ENCODE measurements at places on chromosomes 11 and 22.

DNA sequence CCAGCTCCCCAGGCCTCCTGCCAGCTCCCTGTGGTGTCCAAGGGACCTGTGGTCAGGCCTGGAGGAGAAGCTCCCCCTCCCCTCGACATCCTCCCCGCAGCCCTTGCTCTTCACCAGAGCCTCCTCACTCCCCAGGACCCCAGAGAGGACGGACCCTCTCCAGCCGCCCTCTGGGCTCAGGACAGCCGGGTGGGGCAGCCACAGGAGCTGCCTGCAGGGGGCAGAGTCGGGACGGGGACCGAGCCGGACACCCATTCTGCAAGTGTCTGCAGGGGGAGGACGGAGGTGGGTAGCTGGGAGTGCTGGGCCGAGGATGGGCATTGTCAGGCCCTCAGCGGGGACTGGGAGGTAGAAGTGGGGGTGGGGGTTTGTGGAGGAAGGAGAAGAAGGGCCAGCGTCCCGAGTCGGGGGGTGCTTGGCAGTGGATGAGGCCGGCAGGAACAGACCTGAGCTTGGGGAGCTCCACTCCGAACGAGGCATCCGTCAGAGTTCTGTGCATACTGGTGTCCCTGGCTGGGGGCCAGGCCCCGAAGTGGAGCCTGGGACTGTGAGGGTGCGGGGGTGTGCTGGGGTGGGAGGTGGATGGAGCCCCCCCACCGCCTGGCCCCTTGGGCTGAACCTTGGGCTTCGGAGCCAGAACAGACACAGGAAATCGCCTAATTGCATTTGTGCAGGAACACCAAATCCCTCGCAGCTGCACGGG is 15.2 kb downstream of the PRR33 start:
- no peak for DNase-seq
- no peak overlapping the region for H3K27ac ChIP-seq
- H3K4me1 ChIP-seq = no peaks in the 10 kb centered on the region

DNA sequence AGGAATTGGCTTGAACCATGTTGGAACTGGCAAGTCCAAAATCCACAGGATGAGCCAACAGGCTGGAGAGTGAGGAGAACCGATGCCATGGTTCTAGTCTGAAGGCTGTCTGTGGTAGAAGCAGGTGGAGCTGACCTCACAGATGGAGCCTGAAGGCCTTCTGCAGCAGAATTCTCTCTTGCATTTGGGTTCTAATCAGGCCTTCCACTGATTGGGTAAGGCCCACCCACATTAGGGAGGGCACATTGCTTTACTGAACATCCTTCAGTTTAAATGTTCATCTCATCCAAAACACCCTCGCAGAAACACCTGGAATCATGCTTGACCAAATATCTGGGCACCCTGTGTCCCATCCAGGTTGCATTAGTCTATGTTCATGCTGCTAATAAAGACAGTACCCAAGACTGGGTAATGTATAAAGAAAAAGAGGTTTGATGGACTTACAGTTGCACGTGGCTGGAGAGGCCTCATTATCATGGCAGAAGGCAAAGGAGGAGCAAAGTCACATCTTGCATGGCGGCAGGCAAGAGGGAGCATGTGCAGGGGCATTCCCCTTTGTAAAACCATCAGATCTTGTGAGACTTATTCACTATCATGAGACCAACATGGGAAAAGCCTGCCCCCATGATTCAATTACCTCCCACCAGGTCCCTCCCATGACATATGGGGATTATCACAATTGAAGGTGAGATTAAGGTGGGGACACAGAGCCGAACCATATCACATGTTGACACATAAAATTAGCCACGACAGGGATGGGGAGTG is 15.9 kb downstream of the SMIM38 start:
- no peaks in the 10 kb centered on the region for H3K4me1 ChIP-seq
- no peaks in the 10 kb centered on the region for H3K36me3 ChIP-seq
- H3K27ac ChIP-seq = no peak overlapping the region
- no peaks in the 10 kb centered on the region for H3K27me3 ChIP-seq
- H3K4me3 ChIP-seq = no peak overlapping the region

DNA sequence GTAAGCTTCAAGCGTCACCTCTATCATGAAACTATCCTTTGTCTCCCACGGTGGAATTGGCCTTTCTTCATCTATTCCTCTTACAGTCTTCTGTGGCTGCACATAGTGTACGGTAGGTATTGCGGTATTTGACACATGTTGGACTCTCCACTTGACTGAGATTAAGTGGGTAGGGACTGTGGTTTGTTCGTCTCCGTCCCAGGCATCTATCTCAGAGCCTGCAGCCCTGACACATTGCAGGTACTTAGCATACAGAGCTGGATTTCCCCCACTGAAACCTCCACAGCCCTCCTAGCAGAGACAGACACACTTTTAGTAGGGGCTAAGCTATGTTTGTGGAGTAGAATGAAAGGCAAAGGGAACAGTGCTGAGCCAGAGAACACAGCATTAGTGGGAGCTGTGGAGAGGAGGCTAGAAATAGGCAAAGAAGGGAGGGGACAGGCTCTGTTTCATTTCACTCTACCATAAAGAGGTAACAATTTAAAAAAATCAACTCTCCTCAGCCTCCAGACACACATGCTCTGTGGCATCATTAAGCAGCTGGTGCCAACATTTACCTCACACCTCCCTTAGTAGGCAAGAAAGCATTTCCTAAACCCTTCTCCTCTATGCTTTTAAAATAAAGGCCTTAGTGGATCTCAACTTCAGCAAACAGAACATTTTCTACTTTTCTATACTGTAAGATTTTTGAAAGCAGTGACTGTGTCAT is 277.5 kb downstream of the KIRREL3 start:
- no peak overlapping the region for H3K4me3 ChIP-seq
- no peaks in the 10 kb centered on the region for H3K27me3 ChIP-seq
- H3K36me3 ChIP-seq = no peaks in the 10 kb centered on the region
- no peak for DNase-seq
- no peak overlapping the region for H3K27ac ChIP-seq
- H3K4me1 ChIP-seq = no peaks in the 10 kb centered on the region

GRCh38 chr22:39012533-39013511 is 1.2 kb upstream of the APOBEC3C start:
- no peak overlapping the region for H3K4me3 ChIP-seq
- H3K36me3 ChIP-seq = no peaks in the 10 kb centered on the region
- no peaks in the 10 kb centered on the region for H3K4me1 ChIP-seq
- no peak overlapping the region for H3K27ac ChIP-seq
- DNase-seq = no peak
- no peaks in the 10 kb centered on the region for H3K27me3 ChIP-seq
